Suprapubic skin (tissue), 4 donors: ENCODE measurements at places on chromosomes 3 and 15.

DNA sequence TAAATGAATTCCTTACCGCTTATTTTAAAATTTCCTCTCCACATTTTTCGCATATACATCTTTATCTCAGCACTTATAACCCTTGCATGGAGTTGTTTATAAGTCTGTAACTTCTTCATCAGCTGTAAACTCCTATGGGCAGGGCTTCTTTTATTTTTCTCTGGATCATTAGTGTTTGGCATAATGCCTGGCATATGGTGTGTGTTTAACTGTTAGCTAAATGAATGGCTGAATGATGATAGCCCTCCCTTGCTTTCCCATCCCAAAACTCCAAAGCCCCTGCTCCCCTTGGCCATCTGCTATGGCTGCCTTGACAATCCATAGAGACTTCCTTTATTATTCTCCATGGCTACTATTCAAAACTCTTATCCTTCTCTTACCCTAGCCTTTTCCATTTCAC, 48.1 kb upstream of the SEMA6D start:
- no peak for DNase-seq

DNA sequence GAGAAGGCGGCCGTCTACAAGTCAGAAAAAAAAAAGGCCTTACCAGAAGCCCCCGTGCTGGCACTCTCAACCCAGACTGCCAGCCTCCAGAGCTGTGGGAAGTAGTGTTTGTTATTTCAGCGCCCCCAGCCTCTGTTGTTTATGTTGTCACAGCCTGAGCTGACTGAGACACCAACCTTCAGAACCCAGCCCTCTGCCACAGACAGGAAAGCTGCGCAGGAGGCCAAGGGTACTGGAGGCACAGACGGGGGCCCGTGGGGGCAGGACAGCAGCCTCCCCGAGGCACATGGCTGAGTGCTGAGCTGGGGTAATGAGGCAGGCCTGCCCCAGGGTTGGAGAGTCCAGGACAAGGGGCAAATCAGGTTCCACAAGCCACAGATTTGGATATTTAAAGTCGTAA, 33.7 kb downstream of the HCN4 start:
- no peak for DNase-seq

- DNase-seq: no peak
Measured at GRCh38 chr3:43102773-43103480, 3.0 kb downstream of the POMGNT2 start.

DNA sequence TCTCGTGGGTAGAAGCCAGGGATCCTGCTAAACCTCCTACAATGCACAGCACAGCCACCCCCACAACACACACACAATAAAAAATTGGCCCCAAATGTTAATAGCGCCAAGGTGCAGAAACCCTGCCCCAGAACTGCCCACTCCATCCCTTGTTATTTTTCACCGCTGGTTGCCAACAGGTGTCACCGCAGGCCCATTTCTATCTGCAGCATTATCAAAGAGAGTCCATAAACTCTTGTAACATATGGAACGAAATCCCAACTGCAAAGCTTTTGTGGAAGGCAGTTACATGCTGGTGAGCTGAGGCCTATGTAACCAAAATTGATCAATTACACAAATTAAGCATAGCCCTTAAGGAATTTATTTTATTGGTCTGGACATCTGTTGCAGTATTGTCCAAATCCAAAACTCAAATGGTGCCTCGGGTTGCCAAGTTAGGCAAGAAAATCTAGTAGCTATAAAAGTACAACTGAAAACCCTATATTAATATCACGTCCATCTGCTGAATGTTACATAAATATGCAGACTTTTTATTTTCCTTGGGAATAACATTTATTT, 66.2 kb downstream of the SAMMSON start:
- no peak for DNase-seq

- DNase-seq: no peak
Measured at GRCh38 chr3:171231361-171231760, 204.8 kb upstream of the SLC2A2 start.

DNA sequence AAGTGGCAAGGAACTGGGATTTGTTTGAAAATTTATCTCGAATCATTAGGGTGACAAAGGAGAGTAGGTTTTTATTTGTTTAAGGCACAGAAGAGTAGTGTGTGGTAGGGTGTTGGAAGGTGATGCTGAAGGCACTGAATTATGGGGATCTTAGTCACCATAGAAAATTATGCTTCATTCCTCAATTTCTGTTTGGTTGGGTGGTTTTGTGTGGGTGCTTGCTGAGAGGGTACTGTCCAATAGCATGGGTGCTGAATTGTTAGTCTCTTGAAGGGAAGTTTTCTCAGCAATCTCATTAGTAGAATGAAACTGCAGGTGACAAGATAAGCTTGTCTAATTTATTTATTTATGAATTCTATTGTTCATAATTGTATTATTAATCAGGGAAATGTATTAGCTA, 610.9 kb downstream of the AGBL1 start:
- DNase-seq: no peak

- DNase-seq: no peak
Measured at GRCh38 chr3:102026656-102027055, 177.3 kb downstream of the NFKBIZ start.
